Stimulated activated CD4-positive, alpha-beta T cell treated with anti-CD3 and anti-CD28 coated beads, TNF-alpha, amount 100 ng/mL, for 4 hours (primary cell): ENCODE measurements at places on chromosomes 5 and 9.

DNA sequence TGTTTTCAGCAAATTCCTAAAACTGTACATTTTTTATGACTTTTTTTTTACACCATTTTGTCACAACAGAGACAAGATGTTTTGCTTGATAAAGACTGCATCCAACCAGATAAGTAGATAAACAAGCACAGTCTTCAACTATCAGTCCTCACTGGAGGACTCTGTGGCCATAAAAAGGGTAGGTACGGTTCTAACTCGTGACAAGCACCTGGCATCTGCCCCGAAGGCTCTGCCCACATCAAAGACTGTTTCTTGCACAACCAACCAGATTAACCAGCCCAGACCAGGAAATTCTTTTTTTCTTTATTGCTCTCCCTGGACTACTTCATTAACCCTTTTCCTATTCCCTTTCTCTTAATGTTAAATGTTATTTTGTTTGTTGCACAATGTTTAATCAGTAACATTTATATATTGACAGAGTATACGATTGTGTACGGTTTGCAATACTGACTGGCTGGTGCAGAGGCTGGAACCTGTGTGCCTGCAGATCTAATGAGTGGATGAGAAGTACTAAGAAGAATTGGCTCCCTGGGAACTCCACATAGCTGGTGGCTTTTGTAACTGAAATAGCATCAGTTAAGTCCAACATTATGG lies 74.1 kb downstream of the SERINC5 start:
- DNase-seq, result no peak

DNA sequence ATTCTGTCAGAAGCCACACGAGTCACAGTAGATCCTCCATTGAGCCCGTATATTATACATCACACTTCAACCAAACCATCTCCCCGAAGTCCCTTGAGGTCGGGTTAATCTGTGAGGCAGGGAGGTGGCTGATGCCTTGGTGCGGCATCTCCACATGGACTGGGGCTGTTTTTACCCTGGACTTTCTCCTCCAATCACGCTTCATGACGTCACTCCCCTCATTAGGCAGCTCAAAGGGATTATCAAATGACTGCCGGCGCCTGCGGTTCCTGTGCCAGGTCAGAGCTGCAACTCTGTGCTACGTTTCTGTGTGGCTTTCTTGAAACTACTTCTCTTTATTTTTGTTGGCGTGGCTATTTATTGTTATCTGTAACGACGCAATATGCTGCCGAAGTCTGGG lies 53.7 kb downstream of the TMOD1 start:
- DNase-seq, result no peak

DNA sequence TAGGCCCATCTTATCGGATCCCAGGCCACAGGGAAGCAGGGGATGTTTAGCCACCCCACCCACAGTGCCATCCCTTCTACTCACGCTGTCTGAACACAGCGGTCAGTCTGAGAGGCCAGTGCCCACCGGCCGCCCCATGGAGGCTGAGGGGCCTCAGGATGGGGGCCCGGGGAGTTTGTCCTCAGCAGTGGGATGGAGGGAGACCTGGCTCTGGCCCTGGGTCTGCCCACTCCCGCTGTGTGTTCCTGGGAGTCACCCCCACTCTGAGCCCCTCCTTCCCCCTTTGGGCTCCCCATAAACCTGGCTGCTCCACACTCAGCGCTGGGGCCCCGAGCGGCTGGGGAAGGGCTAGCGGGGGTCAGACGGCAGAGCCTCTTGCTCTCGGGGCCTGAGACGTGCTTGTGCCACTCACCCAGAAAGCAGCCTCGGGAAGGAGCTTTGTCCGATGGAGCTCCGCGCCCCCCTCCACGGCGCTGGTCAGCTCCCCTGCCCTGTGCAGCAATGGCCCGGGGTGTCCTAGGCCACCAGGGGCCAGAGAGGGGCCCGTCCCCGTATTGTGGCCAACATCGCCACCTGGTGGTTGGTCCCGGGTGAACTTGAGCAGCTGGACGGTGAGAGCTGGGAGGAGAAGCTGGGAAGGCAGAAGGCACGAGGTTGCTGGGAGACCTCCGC lies 10.9 kb upstream of the LAMC3 start:
- no peak for DNase-seq

GRCh38 chr5:77947041-77947428 lies 170.9 kb upstream of the TBCA start:
- no peak for DNase-seq

GRCh38 chr9:133453651-133454050 lies 6.1 kb upstream of the CACFD1 start:
- no peak for DNase-seq

- DNase-seq, result no peak
Measured at GRCh38 chr9:98701576-98701975, 7.2 kb downstream of the GABBR2 start.

GRCh38 chr5:50822761-50823160 lies 156.3 kb downstream of the PARP8 start:
- DNase-seq, result no peak

GRCh38 chr9:13049223-13049622 lies 230.3 kb downstream of the MPDZ start:
- DNase-seq, result no peak

DNA sequence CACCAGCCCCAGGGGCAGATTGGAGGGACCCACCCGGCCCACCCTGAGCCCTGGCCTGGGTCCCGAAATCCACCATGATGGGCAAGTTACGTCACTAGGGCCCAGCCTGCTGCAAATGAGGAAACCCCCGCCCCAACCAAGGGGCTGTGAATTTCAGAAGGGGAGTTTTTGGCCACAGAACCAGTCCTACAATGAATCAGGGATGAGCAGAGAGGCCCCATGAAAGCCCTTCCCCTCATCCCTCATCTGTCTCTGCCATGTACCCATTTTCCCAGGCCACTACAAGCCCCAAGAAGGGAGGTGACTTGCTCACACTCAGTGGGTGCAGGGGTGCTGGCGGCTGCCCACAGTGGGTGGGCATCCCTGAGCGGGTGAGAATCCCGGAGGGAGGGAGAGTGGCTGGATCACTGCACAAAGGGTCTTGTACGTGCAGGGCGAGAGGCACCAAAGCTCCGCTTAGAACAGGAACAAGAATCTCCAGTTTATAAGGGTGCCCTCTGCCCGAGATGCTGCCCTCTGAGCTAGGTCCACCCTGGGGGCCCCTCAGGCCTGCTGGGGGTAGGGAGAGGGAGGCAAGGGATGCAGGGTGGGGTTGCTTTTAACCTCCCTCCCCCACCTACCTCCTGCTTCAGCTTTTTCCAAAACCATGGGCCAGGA lies 10.4 kb upstream of the TCF7 start:
- DNase-seq, result no peak

- no peak for DNase-seq
Measured at GRCh38 chr5:142824391-142824790, 54.2 kb downstream of the ARHGAP26 start.
